ENCODE measurements at places on chromosomes 7 and 10.

DNA sequence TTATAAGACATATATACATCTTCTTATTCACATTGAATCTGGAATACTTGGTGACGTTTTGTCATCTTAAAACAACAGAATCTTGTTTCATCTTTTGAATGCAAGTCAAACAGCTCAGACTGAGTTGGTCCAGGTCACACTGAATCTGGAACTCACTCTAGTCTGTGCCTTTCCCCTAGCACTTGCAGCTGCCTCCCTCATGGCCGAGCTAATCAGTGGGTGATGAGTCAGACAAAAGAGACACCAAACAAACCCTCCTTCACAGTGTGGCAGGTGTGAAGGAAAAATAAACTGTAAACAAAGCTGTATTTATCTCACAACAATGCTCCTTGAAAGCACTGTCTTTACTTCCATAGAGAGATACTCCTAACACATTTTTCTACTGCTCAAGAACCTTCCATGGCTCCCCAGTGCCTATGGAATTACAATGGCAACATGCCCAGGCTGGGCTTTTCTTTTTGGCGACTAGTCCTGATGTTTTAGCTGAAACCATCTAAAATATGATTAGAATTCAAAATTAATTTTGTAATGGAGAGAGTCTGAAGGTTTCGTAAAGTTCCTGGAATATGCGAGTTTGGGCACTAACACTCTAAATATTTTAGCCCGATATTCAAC, 140.0 kb downstream of the ZNF365 start:
- no peak for DNase-seq

GRCh38 chr7:47479821-47480575, 101.9 kb downstream of the TNS3 start:
- DNase-seq: peak; percentile 91

DNA sequence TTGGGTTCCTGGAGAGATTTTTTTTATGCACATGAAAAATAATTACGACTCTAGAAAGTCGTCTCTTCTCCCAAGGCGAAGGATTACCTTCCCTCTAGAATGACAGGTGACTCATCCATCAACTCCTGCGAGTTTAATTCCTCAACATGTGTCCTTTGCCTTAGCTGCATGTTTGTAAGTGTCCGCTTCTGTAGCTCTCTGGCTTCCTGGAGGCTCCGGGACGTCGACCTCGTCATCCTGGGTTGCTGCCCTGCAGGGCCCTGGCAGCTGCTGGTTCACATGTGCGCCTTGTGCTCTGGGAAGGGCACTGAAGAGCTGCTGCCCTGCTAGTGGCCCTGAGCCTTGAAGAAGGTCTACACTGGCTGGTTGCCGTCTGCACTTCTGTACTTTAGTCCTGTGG, 210.2 kb downstream of the MLLT10 start:
- DNase-seq: no peak

DNA sequence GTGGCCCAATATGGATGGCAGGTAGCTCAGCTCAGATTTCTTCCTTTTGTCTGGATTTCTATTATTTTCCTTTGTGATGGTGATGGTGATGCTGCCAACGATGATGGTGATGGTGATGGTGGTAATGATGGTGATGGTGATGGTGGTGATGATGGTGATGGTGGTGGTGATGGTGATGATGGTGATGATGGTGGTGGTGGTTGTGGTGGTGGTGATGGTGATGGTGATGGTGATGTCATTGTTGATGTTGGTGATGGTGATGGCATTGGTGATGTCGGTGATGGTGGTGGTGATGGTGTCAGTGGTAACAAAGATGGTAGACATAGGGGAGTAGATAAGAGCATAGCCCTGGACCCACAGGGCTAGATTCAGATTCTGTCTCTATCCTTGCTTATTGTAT, 25.4 kb downstream of the TTYH3 start:
- DNase-seq: no peak

- DNase-seq: no peak
Observed at GRCh38 chr7:113819474-113819873, 99.3 kb downstream of the PPP1R3A start.

GRCh38 chr10:74821501-74821900, 4.9 kb upstream of the KAT6B start:
- no peak for DNase-seq

DNA sequence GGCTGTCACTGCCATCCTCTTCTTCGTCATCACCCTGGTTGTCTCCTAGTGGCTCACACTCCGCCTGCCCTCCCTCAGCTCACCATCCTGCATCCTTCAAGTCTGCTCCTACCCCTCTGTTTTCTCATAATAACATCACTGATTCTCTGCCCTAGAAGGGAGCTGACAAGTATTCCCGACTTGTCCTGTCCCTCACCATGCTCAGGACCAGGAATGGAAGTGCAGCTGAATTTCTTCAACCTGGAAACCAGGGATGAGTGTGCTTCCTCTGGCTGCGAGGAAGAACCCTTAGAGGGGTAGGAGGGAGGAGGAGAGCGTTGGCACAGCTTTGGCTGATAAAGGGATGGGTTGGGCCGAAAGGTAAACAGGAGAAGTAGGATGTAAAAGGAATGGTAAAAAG, 174.8 kb upstream of the GPR26 start:
- DNase-seq: no peak

DNA sequence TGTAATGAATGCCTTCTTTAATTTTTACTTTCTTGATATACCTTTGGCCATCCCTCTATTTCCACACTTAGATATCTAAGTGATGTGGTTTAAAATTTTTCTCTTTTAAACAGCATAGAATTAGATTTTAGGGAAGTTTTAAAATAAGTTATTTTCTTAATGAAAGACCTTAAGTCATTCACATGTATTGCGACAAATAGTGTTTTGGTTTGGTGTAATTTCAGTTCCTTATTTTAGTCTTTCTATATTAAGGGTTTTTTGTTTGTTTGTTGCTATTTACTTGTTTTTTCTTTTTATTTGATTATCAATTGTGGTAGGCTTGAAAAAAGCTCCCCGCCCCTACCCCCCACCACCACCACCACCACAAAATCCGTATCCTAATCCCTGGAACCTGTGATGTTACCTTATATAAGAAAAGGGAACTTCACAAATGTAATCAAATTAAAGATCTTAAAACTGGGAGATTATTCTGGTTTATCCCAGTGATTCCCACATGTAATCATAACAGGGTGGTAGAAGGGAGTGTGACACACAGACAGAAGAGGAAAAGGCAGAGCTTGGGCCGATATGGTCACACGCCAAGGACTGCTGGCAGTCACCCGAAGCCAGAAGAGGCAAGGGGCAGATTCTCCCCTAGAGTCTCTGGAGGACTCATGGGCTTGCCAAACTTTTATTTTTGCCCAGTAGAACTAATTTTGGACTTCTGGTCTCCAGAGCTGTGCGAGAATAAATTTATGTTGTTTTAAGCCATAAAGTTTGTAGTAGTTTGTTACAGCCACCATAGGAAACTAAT, 149.7 kb downstream of the NPSR1 start:
- peak; percentile 10 for DNase-seq

DNA sequence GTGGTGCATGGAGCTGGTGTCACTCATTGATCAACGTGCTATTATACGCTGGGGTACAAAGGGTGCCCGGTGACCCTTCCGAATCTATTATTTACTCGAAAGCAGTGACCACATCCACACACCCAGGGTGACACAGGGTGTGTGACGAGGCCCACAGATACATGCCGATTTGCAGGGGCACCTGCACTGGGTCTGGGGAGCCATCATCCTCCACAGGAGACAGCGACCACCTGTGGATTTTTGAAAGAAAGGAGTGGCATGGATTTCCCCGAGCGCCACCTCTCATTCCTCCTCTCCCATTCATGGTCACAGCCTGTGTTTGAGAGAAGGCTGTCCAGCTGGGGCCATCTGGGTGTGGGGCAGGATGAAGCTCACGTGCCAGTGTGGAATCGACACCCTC, 249.7 kb downstream of the PAXIP1 start:
- no peak for DNase-seq

- no peak for DNase-seq
Observed at GRCh38 chr10:61136139-61136538, 192.2 kb upstream of the RHOBTB1 start.

DNA sequence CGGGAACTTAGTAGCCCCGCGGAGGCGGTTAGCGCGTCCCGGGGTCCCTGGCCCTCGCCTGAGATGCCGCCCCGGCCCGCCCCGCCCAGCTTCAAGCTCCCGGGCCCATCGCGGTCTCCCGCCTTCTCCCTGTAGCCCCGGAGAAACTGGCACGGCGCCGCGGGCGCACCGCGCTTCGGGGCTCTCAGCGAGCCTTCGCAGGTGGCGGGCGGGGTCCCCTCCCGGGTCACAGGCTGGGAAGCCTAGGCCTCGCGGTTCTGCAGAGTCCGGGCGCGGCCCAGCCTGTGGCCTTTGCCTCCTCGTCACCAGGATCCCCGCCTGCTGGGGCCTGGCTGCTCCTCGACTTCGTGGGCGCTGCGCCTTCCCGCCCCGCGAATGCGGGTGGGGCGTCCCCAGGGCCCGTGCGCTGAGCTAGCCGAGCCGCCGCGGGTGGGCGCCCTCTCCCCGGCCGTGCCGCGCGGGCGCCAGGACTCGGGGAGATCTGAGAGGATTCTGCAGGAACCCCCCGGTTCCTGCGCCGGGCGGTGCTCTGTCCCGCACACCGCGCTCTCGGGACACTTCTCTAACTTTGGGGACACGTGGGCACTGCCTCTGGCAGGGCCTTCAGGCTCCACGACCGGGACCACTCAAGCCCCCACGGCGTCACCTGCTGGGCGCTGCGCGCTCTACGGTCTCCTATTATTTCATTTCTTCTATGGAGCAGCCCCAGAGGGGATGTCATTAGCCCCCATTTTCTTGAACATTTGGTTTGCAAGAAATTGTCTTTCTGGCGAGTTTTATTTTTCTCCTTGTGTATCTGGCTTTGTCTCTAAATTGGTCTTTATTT, 682 bp upstream of the RGS10 start:
- DNase-seq: peak; percentile 68

- DNase-seq: peak; percentile 89
Observed at GRCh38 chr7:99380823-99381663, 6.5 kb downstream of the ARPC1B start.

DNA sequence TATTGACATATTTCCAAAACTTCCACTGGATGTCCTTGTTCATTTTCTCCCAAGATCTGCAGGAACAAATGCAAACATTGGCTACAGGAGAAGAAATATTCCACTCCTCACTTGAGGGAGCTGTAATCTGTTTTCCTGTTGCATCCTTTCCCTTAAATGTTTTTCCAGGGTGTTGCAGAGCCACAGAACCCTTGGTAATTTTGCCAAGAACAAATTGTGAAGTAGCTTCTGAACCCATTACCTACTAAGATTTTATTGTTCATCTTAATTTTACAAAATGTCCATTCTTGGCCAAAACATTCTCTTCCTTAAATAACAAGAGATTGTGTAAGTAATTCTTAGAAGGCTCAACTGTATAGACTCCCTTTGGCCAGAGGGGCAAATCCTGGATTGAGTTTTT, 177.0 kb downstream of the GNAT3 start:
- no peak for DNase-seq

DNA sequence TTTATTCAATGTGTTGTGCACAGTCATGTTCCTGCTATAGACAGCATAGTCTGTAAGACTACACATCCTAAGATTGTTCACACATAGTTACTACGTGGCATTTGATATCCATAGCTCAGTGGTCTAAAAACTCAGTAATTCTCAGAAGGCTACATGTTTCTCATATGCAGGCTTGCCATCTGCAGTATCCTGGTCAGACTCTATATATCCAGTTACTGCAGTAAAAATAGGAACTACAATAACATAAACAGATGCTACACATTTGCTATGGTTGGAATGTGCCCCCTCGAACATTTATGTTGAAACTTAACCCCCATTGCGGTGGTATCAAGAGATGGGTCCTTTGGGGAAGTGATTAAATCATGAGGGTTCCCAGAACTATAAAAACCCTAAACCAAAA, 1377.8 kb upstream of the LRRTM3 start:
- no peak for DNase-seq

Data from RPMI8226 (cell line).